ENCODE measurements at places on chromosomes 4 and X. TPM values are rescaled to one million over a fixed set of nuclear protein-coding genes. Genes with fewer than 3 reads are reported as not detected.

The PABPC1L2B gene
- total RNA-seq = not detected

The POU4F2 gene
- not detected for total RNA-seq

The PLS3 gene
- total RNA-seq = 83.5 TPM

The MED14 gene
- total RNA-seq = 28.6 TPM

The RIPPLY1 gene
- not detected for total RNA-seq

GRCh38 chr4:99540277-99540939, 23.4 kb downstream of the TRMT10A start:
- no peak for ATAC-seq

GRCh38 chr4:173038192-173038896, 130.3 kb upstream of the GALNT7 start:
- no peak for ATAC-seq

DNA sequence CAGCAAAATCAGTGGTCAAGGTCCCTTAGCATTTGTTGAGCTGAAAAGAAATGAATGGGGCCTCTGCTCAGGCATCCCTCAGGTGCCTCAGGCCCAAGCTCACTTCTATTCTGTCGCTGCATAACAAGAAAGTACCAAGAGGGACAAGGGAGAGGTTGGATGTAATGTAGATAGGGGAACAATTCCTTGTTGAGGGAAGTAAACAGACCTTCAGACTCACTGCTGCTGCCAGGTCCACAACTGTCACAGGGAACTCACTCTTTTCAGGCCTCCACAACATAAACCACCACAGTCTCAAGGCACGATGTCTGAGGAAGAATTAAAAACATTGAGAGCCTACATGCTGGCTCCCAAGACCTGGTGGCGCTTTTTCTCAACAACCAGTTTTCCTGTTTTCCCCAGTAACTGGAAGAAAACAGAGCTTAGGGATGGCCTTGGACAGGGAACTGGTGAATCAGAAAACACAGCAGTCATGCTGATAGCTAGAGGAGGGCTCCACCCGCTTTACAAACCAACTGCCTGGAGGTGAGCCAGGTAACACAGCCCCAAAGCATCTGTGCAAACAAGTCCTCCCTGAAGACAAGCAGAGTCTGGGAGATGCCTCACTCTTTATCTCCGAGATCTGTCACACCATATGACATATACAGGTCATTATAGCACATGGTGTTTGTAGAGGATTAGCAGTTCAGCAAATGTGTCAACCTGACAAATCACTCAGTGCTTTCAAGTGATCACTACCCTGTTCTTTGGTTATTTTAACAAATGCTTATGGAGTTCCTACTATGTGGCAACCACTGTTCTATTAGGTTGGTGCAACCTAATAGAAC, 14.3 kb upstream of the AWAT1 start:
- peak; percentile 25 for ATAC-seq

DNA sequence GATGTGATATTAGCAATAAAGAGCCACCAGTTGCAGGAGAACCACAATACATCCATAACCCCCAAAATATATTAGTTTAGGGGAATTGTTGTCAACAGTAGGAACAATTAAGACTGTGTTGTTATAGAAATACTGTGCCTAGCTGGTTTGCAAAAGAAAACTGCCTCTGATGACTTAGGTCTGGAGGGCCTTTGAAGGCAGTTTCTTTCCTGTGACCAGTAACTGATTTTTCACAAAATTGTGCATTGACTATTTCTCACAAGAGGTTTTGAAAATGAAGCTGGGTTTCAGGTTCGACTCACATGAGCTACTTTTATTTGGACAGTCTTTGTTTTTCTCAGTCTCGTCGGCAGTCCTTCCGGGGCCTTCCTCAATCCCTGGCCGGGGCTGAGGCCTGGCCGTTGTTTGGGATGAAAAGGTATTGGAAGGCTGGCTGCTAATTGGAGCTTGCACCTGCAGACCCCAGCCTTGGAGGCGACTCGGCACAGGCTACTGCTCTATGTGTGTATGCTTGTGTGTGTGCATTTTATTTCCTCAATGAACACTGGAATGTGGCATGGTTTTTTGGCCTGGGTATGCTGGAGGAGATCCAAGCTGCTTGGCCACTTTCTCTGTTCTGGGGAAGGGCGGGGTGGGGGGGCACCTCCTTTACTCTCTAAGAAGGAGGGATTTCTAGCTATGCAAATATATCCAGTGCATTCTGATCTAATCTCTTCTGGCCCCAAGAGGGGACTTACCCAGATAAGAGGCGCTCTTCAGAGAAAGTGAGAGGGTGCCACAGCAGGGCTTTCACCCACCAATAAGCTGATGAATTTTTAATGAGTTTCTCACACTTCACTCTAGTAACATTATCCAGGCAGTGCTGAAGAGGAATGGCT, 49.5 kb upstream of the LNX1 start:
- ATAC-seq = no peak

GRCh38 chr4:173547889-173548288, 17.9 kb upstream of the HAND2 start:
- no peak for ATAC-seq

DNA sequence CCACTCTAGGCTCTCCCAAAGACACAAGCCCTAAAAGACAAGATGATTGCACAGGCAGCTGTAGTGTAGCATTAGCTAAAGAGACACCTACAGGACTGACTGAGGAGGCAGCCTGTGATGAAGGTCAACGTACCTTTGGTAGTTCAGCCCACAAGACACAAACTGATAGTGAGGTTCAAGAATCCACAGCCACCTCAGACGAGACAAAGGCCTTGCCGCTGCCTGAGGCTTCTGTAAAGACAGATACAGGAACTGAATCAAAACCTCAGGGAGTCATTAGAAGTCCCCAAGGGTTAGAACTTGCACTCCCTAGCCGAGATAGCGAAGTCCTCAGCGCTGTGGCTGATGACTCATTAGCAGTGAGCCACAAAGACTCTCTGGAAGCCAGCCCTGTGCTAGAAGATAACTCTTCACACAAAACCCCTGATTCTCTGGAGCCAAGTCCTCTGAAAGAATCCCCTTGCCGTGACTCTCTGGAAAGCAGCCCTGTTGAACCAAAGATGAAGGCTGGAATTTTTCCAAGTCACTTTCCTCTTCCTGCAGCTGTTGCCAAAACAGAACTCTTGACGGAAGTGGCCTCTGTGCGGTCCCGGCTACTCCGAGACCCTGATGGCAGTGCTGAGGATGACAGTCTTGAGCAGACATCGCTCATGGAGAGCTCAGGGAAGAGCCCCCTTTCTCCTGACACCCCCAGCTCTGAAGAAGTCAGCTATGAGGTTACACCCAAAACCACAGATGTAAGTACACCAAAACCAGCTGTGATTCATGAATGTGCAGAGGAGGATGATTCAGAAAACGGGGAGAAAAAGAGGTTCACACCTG, 306.3 kb downstream of the ANK2 start:
- ATAC-seq = peak; percentile 48

- ATAC-seq = no peak
Observed at GRCh38 chrX:101057093-101057714, 5.3 kb upstream of the TRMT2B start.

DNA sequence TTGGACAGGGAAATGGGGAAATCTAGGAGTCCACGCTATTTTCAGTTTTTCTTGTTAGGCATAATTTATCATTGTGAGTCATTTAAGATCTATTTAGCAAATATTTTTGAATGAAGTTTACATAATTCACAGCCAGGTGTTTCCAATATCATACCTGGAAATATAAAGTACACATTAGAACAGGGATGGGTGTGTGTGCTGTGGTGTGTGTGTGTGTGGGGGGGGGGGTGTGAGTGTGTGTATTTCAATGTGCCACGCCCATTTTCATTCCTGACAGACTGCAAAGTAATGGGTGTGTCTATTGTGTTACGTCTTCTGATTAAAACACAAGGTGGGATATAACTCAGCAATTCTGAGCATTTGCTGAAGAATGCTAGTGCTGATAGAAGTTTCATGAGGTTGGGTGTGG, 33.2 kb downstream of the ARHGAP10 start:
- no peak for ATAC-seq

DNA sequence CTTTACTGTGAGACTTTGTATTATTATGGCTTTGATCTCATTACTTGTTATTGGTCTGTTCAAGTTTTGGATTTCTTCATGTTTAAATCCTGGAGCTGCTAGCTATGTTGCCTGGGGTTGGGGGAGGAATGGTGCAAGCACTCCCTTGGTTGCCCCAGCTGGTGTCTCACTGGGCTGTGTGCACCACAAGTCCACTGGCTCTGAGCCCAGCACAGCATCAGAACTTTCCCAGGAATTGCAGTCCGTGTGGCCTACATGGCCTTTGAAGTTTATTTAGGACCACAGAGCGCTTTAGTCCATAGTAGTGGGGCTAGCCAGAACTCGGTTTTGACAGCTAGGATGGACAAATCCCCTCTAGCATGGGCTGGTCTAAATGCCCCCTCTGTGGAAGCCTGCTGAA, 278.8 kb upstream of the RPS6KA3 start:
- ATAC-seq = no peak

GRCh38 chrX:17553961-17554482, 179.0 kb downstream of the NHS start:
- ATAC-seq = peak; percentile 65

GRCh38 chrX:21698272-21698671, 40.1 kb upstream of the KLHL34 start:
- ATAC-seq = no peak

DNA sequence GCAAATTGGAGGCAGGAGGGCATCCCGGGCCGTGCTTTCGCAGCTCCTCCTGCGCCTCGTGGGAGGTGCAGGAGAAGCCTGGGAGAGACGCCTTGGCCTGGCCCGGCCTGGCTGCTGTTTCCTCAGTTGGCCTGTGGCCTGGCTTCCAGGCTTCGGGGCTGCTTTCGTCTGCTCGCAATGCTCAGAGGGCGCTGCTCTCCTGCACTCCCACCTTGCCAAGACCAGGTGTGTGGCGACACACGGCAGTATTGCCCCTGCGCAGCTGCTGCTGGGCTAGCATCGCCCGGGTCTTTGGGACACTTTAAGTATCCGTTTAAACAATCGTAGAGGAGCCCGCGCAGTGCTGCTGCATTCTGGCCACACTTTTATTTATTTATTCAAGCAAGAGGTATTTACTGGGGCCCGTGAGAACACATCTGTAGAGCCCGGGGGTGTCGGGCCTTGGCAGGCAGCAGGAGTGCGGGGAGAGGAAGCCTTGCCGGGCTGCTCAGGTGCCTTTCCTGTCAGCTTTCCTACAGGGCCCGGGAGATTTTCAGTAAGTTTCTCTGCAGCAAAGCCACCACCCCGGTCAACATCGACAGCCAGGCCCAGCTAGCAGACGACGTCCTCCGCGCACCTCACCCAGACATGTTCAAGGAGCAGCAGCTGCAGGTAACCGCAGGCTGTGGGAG, 26.2 kb upstream of the HGFAC start:
- ATAC-seq = no peak

Data from gastroesophageal sphincter (tissue), 4 donors.